ENCODE measurements at places on chromosomes 3 and 15.

DNA sequence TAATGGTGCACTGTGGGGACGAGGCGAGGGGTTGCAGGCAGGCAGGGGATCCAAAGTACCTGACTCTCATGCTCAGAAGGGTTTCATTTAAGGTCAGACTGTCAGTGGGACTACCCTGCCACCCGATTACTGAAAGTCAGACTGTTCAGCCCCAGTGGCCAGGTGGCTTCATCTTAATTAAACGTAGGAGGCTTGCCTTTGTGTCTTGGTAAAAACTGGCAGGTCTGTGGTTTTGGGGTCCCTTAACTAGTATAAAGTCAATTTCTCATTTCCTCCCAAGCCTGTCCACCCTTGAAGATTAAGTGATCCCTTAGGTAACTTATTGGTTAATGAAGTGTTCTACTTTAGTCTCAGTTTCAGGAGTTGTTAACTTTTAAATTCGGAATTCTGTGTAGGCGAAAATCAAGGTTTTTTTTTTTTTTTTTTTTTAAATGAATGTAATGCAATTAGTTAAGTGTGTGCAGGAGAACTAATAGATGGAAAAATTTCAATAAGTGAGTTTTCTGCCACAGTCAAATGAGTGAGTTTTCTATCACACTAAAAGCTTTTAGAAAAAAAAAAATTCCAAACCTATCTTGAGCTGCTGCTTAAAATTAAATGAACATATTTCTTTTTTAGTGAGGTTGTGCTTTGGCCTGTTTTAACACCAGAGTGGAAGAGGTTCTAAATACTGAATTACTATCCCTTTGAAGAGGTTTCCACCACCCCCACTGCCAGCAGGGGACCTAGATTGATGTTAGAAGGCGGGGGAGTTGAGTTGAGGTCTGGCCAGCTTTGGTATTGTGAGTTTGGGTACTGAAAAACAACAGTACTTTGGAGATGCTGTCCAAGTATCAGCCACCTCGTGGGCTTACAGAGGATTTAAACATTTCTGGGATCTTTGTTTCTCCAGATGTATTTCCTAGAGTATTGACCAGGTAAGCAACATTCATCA, 15.2 kb downstream of the ITPR1 start:
- no peak for DNase-seq

DNA sequence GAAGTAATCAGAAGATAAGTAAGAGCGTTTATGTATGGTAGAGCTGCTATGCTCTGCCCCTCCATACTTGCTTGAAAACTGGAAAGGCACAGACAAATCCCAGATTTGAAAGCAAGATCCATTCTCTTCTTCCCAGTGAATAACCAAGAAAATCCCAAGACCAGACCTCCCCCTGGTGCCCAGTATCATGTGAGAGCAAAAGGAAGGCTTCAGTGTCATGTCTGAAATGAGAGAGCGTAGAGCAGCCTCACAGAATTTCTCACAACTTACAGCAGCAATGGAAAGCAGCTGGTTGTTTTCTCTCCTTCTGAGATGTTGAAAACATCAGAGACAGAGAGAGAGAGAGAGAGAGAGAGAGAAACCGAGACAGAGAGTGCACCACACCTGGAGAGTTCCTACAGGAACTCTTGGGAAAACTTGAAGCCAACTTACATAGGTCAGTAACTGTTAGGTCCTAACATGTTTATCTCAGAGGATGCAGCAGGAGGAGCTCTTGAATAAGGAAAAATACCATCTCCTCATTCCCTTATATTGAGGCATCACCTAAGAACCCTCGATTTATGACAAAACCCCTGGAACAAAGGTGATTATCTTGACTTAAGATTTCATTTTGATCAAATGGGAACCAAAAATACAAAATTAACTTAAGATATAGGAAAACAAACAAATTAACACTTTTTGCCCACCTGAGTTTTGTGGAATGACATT, 273.3 kb downstream of the NSUN3 start:
- DNase-seq = peak; percentile 31

DNA sequence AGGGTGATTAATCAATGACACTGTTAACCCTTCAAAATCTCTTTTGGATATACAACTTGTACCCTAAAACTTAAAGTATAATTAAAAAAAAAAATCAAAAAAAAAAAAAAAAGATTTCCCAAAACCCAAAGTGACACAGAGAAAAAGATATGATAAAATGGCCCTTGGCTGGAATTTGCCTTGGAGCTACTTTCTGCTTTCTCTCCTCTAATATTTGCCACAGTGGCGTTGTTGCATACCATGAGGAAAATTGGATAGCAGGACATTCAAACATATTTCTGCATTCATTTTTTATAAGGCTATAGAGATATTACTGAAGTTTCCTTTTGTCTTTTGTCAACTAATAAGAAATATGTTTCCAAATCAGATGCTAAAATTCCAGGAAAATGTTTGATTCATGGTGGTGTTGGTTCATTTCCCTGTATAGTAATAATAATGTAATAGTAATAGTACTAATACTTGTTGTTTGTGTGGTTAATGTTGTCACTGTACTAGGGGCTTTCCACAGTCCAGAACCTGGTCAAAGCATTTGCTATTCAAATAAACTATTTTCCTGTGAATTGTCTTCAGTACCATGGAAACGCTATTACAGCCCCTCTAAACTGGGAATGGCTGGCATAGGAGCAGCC, 441.3 kb upstream of the THBS1 start:
- DNase-seq = no peak

DNA sequence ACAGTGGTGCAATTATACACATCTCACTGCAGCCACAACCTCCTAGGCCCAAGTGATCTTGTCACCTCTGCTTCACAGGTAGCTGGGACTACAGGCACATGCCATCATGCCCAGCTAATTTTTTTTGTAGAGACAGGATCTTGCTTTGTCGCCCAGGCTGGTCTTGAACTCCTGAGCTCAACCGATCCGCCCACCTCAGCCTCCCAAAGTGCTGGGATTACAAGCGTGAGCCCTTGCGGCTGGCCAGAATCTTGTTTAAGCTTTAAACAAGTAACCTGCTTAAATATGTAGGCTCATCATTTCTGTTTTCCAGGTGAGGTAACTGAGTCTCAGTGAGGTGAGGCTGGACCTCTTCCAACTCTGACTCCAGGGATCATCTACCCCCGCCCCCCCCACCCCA, 7.7 kb upstream of the PSTPIP1 start:
- no peak for DNase-seq

GRCh38 chr3:152193673-152194267, 75.0 kb upstream of the MBNL1 start:
- DNase-seq = no peak

DNA sequence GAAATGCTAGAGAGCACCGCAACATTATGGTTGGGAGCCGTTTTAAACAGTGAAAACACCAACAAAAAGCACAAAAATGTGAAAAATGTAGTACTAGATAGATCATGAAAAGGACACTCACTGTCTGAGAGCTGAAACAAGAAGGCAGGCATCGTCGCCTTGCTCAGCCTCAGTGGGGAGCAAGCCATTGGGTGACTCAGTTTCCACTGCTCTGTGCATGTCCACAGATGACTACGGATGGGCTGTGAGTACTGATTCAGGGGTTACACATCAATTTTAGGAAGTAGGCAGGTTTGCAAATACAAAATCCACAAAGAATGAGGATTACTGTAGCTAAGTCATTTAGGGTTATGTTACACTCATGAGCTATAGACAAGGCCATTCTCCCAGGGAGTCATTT, 10.8 kb downstream of the NOX5 start:
- DNase-seq = no peak

DNA sequence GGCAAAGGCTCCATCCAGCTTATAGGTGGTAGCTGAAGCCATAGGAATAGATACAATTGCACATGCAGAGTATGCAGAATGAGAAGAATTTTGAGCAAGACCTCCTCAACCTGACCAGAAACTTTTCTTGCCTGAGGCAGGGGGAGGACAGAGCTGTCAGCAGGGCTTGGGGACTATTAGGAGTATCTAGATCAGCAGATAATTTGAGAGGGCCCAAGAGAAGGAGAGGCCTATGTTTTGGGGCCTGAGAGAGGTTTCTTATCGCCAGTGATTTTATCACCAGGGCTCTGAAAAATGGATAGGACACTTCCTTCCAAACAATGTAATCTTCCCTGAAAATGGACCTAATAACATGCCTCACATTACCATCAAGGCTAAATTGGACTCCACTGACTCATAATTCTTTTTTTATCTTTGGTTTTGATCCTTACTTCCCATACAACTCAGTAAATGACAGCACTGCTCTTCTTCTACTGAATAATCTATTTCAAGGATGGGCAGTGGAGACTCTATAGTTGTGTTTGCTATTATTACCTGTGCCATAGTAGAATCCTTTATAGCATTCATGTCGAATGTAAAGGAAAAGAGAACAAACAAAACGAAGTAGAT, 15.8 kb upstream of the RAMAC start:
- no peak for DNase-seq

- no peak for DNase-seq
Observed at GRCh38 chr15:96737408-96737807, 406.9 kb downstream of the NR2F2 start.

DNA sequence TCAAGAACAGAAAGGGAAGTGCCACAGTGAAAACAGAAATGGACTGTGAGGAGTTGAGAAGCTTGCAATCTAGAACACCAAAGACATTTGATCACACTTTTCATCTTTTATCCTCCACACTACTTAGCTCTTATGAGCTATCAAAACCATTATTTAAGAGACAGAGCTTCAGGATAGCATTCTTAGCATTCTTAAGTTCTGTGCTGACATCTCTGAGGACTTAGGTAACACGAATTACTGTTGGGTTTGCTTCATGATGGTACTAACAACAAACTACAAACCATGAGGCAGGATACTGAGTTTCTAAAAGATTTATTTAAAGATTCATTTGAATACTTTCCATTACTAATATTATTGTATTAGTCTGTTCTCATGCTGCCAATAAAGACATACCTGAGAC, 1038.6 kb downstream of the TUSC7 start:
- DNase-seq = no peak

DNA sequence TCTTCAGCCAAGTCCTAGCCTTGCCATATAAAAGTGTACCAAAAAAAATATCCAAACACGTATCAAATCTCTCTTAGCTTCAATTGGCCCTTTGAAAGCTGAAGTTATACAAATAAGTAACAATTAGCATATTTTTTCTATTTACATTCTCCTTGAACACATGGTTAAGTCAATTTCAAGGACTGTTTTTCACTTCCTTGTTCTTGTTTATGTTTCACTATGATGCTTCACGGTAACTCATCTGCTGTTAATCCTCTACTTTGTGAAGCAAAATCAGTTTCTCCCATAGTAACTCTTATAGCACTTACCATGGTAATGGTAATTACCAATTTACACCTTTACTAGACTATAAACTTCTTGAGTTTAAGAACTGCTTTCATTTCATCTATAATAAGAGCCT, 10.6 kb upstream of the SPRED1 start:
- no peak for DNase-seq

- DNase-seq = no peak
Observed at GRCh38 chr3:154176036-154176435, 54.8 kb downstream of the ARHGEF26 start.

GRCh38 chr3:78257951-78258530, 1218.1 kb downstream of the ROBO2 start:
- DNase-seq = no peak

DNA sequence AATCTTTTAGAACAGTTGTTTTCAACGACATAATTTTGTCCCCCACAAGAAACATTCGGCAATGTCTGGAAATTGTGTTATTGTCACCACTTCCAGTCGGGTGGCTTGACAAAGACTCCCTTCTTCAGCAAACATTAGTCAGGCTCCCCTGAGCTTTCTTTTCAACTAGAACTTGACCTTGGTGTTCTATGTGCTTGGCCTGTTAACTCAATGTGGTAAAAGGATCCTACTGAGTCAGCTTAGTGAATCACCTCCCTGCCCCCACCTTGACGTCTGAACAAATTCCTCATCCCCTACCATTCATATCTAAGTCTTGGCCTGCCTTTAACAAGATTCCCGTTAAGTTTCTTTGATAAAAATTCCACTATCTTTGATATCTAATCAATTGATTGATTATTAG, 465.0 kb upstream of the ROBO1 start:
- peak; percentile 3 for DNase-seq

DNA sequence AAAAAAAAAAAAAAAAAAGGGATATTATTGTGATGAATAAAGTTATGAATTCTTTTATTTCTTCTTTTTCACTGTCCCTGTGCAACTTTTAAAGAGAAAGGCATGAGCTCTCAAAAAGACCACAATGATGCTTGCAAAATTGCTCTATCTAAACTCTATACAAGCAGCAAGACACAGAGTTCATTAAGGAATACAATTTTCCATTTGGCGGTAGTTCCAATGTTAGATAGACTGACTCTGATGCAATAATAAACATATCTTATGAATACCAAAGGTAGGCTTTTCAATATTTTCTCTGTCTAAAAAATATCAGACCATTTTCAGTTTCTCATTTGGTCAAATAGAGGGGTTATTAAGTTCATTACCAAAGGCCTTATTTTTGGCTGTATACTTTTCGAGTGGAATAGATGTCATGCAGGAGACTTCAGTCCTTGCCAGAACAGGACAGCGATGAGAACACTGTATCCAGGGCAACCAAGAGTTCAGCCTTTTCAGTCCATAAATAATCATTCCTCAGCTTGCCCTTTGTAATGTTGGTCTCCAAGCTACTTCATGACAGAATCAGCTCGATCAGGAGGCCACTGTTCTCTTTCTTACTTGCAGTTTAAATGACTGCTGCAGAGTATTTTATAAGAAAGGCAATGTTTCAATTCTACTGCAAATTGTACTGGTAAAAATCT, 162.9 kb upstream of the FAM3D start:
- no peak for DNase-seq

- no peak for DNase-seq
Observed at GRCh38 chr3:56291953-56292352, 176.3 kb downstream of the ERC2 start.

DNA sequence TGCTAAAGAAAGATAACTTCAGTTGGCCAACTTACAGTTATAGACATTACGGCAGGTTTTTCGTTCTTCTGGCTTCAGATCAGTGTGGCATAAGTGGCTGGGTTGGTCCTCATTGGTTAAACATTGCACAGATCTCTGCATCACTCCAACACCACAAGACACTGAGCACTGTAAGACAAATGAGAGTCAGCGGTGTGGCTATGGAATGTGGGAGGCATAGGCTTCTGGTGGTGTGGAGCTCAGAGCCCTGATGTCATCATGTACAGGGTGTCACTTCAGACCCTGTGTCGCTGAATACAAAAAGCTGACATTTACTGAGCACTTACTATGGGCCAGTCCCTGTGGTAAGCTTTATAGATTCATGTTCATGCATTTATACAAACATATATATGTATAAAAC, 146.0 kb downstream of the ADAMTS9 start:
- DNase-seq = no peak

GRCh38 chr3:162052636-162053035, 556.0 kb downstream of the OTOL1 start:
- DNase-seq = no peak
